NB4 (cell line): ENCODE measurements at places on chromosomes 13 and 19.

- no peak for DNase-seq
Measured at GRCh38 chr19:852136-853013, at the start of gene ELANE. Gene ELANE (plus strand): TSS chr19:852303. CDS start chr19:852329, 26 bp downstream.

DNA sequence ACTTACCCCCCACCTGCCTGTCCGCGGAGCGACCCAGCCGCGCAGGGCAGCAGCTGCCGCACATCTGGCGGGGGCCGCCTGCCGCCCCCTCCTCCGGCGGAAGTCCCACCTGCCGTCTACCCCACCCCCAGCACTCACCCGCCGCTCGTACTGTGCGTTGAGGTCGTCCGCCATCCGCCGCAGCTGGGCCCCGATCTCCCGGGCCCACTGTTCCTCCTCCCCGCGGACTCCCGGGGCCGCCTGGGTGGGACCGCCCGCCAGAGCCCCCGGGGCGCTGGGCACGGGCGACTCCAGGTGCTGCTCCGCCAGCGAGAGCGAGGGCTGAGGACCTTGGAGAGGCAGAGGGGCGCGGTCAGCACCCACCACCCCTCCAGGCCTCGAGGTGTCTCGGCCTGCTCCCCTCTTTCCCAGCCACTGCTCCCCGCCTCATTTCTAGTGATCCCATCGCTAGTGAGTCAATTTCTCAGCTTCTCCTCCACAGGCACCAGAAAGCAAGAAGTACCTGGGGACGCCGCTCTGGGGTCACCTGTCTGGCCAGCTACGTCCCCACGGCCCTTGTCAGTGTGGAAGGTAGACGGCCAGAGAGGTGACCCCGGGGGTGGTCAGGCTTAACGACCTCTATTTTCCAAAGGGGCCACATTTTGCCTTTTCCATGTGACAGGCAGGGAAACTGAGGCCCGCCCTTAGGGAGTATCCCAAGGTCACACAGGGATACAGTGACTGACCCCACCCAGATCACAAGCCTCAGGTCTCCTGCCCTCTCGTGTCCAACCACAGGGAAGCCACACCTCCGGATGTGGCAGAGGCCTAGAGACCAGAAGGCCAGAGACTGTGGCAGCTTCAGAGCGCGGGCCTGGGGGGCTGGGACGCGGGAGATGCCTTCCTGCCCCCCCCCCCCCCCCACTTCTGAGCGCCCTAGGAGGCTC, 4.3 kb downstream of the BBC3 start:
- peak; percentile 97 for DNase-seq

DNA sequence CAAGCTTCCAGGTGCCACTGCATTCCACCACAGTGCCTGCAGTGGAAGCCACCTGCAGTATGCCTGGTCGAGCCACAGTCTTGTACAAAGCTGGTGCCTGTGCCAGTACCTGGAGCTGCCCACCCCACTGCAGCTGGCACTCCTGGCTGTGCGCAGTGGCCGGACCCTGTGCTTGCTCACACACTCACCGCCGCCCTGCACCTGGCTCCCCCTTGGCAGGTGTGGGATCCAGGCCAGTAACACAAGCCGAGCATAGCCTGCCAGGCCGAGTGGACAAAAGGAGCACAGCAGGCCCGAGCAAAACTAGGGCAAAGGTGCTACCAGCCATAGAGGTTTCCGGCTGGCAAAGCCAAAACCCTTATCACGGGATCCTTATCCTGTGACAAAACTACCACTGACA, 18.5 kb downstream of the UGGT2 start:
- DNase-seq, result no peak

DNA sequence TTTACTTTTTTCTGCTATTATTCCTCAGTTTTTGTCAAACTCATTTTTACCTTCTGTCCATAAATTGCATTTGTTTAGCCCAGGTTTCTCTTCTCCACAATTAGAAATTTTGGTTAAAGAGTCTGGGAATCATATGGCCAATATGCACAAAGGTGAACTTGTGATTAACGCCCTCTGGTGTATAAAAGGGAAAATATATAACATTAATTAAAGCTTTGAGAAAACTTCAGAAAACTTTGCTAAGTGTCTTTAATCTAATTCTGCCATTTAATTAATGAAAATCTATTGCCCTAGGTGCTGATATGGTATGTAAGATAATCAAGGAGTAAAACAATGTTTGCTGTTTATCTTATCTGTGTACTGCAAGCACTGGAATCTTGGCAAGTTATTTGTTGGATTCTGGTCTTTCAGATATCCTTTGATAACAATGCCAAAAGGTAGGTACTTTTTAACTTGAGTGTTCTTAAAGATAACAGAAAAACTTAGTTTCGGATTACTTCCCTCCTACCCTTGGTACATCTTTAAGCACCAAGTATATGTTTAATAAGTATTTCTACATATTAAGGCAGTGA, 402.6 kb downstream of the SUCLA2 start:
- DNase-seq, result no peak

DNA sequence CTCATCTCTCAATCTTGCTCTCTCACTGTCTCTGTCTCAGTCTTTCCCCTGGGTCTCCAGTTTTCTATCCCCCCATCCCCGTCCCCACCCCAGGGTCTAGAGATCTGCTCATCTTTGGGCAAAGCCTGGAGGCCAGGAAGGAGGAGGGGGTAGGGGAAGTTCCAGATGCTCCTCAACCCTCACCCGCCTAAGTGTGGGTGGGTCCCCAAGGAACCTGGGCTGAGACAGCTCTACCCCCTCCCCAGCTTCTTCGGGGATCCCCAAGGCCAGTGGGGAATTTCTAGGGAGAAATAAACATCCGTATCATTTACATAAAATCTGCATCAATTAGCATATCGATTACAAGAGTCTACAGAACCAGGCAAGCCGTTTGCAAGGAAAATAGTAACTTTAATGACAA, 31.8 kb upstream of the SEMA6B start:
- DNase-seq, result no peak

DNA sequence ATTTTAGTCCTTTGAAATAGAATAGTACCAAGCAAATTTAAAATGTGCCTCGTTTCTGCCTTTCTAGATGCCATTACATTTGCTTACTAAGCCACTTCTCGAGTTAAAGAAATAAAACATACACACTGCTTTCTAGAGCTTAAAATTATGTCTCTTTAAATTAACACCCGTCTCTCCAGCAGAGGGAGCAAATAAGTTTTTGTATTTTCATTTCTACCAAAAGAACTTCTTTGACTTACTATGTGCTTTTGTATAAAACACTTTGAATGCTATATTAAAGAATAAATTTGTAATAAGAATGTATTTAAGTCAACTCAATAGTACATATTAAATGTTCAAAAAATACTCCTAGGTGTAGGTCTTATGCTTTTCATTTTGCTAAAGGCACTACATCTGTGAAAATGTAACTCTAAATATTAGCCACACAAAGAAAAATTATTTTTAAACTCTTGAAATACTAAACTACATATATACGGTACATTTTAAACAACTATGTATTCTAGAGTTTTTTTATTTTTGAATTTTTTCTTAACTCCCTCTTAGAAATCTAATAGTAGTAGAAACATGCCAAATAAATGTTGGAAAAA, 269.3 kb upstream of the MIR17HG start:
- DNase-seq, result peak; percentile 9

DNA sequence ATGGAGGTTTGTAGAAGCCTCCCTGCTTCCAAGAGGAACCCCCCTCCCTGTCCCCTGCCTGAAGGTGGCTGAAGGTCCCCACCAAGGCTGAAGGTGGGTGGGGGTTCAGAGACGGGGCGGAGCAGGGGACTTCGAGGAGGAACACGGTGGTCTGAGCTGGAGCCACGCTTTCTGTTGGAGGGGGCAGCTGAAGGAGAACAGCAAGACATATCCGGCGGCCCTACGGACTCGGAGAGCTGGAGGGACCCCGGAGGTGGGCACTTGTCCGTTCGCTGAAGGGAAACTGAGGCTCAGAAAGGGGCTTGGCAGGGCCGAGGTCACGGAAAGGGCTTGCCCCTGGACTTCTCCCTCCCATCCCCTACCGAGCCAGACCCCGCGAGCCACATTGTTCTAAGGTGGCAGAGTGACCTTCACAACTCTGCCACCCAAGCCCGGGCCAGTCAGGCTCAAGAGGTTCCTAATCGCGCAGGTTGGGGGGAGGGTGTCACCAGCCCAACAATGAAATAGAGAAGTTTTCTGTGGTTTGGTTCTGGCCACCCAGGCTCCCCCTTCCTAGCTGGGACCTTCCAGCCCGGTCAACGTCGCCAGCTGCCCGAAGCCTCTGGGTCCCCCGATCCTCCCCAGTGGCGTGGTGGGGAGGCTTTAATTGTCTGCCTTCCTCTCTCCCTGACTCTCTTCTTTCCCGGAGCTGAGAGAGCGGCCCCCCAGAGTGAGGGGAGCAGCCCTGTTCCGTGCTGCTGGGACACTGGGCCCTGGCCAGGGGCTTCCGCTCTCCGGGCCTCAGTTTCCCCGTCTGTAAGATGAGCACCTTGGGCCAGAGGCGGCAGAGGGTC, 15.5 kb upstream of the KCNN1 start:
- DNase-seq, result peak; percentile 41

DNA sequence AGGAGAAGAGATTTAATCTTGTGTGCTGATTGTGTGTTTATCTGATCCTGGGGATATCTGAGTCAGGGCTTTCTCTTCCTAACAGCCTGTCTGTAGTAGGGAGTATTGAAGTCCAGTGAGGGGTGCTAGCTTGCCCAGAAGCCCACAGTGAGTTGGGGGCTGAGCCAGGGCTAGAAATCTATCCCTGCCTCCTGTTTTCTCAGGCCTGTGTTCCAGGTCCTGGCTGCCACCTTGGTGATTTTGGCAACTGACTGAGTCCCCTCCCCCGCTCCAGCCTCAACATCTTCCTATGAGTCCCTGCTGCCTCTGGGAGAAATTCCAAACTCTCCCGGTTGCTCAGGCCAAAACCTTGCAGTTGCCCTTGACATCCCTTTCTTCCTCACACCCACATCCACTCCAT, 7.7 kb upstream of the NOVA2 start:
- DNase-seq, result no peak

- DNase-seq, result no peak
Measured at GRCh38 chr13:47962237-47962636, 38.8 kb downstream of the SUCLA2 start.

- DNase-seq, result peak; percentile 81
Measured at GRCh38 chr13:22114630-22115311, 443.9 kb downstream of the FGF9 start.

GRCh38 chr13:105007166-105007808, 1528.2 kb downstream of the EFNB2 start:
- DNase-seq, result peak; percentile 13

DNA sequence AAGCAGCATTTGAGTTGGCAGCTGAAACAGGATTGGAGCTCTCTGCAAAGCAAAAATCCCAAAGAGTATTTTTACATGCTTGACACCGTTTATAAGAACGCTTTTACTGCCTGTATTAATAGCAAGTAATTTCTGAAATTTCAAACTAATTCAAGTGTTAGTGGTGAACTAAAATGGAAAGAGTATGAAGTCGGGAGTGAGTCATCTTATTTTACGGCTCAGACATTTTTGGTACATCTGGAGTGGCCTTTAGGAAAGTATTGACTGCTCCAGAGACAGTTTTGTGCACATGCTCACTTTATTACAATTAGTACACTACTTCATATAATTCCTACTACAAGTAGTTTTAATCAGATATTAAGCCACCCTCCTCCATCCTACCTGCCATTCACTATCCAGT, 167.4 kb downstream of the SLITRK6 start:
- DNase-seq, result no peak

GRCh38 chr13:77554069-77554468, 18.6 kb downstream of the SCEL start:
- DNase-seq, result no peak

- no peak for DNase-seq
Measured at GRCh38 chr19:17095141-17095919, 19.8 kb downstream of the MYO9B start.

GRCh38 chr13:41365631-41366030, 54.6 kb downstream of the NAA16 start:
- no peak for DNase-seq

GRCh38 chr19:964761-965694, 19.1 kb upstream of the WDR18 start:
- DNase-seq, result no peak

DNA sequence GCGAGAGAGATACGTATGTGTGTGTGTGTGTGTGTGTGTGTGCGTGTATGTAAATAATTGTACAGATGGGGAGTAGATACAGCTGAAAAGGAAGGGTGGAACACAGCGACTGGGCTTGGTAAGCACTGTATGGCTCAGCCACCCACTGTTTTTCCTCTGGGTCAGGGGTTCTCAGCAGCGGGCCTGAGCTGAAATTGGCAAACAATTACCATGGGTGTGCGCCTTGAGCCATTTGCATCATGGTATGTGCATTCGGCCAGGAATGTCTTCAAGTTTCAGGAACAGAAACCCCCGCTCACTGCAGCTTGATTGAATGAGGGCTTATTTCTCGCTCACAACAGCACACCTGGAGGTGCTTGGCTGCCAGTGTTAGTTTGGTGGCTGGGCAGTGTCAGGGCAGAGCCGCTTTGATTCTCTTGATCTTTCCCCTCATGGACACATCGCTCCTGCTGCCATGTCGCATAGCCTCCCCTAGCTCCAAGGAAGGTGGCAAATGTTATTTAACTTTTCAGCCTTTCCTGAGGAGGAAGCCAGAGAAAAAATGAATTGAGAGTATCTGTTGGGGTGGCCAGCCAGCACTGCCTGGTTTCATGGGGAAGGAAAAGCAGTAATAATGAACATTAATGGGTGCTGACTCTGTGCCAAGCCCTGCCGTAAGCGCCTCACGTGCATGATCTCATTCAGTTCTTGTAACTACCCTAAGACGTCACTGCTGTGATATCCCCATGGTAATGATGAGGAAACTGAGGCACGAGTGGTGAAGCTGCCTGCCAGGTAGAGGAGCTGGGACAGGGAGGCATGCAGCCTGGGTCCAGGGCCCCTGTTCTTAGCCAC, 126.9 kb downstream of the SIPA1L3 start:
- DNase-seq, result no peak

DNA sequence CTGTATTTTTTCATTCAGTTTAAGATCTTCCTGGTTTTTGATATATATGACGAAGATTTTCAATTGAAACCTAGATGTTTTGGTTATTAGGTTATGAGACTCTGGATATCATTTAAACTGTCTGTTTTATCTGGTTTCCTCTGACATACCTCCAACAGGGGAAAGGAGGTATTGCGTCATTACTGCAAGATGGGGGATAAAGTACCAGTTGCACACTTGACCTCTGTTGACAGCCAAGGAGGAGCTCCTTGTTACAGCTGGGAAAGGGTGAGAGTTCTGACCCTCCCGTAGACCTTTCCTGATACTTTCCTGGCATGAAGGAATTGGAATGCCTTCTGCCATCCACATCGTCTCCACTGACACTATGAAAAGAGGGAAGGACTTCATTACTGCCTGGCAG, 82.0 kb upstream of the SHISA2 start:
- DNase-seq, result peak; percentile 16

- DNase-seq, result no peak
Measured at GRCh38 chr19:3001235-3001800, 24.0 kb downstream of the TLE6 start.

GRCh38 chr19:22608441-22608840, 25.7 kb upstream of the ZNF492 start:
- DNase-seq, result no peak

DNA sequence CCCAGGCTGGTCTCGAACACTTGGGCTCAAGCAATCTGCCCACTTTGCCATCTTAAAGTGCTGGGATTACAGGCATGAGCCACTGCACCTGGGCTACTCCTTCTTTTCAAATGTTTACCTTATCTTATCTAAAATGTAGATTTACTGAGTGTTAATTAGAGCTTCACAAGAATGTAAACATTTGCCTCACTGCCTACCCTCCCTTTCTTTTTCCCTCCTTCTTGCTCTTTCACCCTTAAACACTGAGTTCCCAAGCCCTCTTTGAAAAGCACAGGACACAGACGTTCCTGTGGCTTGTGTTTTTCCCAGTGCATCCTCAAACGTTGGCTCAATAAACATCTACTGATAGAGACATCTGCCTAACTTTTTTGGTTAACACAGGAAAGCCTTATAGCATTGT, 32.7 kb upstream of the CYSLTR2 start:
- no peak for DNase-seq

GRCh38 chr19:13398780-13399726, 107.2 kb downstream of the CACNA1A start:
- DNase-seq, result peak; percentile 19
